Activated CD4-positive, alpha-beta T cell treated with anti-CD3 and anti-CD28 coated beads for 4 hours (primary cell): ENCODE measurements at places on chromosomes 2 and 18.
A peak's percentile ranks its signal among the peaks of the same experiment; 100 is the strongest.

DNA sequence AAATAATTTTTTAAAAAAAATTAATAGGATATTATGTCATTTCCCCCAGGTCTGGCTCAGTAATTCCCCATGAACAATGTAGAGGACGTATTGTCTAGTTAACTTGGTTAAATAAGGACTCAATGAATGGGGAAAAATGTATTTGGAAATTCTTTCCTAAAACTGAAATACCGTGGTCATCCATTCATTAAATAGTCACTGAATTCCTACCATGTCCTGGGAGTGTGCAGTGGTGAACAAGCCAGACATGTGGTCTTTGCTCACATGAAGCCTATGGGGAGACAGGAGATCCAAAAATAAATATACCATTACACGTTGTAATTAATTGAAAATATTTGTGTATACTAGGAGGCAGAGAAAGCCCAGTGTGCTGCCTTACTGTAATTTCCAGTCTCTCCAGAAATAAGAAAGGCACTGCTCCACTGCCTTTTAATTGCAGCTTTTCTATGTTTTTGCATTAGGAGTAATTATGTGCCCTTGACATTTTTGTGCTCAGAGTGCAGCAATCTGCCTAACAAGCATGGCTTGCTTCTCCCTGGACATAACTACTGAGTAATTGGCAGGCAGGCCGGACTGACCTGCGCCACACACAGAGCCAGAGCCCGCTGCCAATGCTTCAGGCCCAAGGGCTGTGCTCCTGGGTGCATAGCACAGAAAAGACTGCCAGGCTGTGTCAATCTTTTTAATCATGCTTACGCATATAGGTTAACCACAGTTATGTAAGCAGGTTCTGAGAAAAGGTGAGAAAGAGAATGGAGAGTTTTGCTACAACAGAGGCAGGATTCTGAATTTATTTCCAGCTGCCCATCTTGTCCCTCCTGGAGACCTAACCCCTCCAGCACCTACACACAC lies 22.2 kb upstream of the TTC39C start:
- peak; percentile 49 for DNase-seq

- no peak for DNase-seq
Measured at GRCh38 chr2:164657129-164657528, 35.8 kb upstream of the GRB14 start.

DNA sequence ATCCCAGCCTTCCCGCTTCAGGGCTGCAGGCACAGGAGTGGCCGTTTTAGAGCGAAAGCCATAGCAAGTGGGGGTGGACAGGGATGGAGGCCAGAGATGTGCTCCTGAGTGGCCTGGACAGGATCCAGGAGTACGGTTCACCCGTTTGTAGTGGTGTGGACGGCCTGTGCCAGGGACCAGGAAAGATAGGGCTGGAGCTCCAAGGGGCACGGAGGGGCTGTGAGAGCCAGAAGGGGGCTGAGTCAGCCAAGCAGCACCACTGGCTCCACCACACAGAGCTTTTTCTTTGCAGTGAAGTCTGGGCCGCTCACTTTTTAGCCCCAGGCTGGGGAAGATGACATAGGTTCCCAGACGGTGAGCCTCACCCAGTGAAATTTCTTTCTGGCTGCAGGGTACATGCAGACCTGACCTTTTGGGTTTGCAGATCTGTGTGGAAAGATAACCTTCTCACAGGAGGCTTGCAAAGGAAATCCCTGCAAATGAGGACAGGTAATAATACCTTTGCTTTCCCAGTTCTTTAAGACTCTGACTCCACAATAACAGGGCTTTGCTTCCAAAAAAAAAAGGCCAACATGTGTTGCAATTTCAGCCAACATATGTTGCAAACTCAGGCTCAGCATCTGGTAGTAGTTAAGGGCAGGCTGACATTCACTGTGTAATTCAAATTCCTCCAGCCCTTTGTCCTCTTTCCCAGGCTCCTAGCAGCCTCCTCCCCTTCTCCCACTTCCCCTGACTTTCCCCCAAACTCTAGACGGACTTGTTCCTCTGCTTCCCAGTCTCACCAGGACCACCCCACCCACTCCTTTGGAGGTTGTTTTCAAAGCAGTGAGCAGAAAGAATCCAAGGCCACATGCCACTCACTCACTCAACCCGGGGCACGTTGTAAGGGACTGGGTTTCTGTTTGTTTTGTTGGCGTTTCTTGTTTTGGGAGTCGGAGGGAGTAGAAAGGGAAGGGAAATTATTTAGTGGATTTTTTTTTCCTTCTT lies 20.3 kb upstream of the LAPTM4A start:
- DNase-seq = no peak

DNA sequence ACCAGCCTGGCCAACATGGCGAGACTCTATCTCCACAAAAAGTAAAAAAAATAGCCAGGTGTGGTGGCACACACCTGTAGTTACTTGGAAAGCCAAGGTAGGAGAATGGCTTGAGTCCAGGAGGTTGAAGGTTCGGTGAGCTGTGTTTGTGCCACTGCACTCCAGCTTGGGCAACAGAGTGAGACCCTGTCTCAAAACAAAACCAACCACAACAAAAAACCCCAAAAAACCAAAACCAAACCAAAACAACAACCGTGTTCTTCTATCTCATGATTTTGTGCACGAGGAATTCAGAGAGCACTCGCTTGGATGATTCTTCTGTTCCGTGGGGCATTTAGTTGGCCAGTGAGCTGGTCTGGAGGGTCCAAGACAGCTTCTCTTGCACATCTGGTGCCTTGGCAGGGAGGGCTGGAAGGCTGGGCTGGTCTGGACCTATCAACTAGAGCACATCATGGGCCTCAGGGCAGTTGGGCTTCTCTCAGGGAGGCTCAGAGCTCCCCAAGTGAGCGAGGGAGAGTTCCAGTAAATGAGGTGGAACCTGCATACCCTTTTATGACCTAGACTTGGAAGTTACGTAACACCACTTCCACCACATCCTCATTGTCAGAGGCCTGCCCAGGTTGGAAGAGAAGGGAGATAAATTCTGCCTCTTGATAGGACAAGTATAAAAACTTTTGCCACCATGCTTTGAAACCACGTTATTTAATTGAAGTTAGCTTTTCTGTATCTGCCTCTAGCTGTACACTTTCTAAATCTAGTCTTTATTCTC lies 25.2 kb downstream of the SIX2 start:
- no peak for DNase-seq

DNA sequence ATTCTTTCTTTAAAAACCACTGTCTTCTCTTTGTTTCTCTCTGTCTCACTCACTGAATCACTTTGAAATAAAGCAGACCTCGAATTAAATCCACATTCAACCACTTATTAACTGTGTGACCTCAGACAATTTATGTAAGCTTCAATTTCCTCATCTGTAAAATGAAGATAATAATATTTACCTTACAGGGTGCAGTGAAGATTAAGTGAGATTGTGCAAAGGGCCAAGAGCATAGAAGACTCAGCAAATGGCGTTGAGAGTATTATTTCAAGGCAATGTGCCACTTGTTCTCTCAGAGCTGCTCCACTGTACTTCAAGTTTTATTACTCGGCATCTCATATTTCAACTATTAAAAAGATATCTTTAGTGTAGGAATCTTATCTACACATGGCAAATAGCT lies 454.2 kb upstream of the HNRNPA3 start:
- DNase-seq = no peak

GRCh38 chr2:51624995-51625394 lies 593.1 kb upstream of the NRXN1 start:
- DNase-seq = no peak

GRCh38 chr2:207711750-207712530 lies 500 bp downstream of the CCNYL1 start:
- DNase-seq = peak; percentile 55

DNA sequence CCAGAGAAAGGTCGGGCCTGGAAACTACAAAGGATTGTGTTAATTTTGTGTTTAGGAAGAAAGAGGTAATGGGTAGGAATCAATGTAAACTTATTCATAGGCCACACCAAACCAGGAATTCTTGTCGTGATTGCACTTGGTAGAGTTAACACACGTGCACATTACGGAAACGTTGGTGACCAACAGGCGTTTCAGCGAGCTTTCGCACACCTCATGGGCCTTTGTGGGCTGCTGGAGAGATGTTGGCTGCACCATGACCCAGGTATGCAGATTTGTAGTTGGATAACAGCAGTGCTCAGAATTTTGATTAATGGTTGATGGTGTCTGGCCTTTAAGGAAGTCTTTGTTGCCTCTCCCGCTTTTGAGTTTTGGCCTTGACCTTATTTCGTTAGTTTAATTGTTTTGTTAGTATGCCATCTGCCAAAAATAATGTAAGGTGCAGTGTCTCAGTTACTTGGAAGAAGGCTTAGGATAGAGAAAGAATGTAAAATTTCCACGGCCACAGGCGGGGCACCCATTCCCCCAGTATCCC lies 1.9 kb downstream of the ZNF236 start:
- no peak for DNase-seq

DNA sequence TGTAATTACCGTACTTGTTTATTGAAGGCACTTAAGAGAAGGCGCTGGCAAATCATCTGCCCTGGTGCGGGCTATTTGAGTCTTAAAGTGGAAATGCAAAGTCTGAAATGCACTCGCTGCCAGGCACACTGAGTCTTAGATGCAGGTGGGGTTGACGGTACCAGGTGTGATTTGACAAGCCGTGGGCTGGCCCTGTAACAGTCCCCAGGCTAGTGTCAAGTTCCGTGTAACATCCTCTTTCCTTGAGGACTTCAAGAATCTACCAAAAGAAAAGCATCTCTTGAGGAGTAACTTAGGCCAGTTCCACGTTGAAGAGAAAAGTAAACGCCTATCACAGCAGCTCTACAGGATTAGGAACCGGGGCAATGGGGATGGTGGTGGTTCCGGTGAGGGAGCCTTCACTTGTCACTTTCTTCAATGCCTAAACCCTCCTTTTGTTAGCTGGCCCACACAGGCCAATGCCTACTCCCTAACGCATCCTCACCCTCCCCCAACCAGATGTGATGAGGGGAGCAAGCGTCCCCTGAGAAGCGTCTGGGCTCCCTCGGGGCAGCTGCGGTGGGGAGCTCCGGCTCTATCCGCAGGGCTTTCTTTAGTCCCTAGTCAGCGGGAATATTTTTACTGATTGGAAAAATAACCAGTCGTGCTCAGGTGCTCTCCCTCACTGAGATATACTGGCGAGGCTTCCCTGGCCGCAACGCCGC lies 1.5 kb upstream of the UGP2 start:
- DNase-seq = peak; percentile 8

- no peak for DNase-seq
Measured at GRCh38 chr2:4732560-4732959, 959.6 kb upstream of the SOX11 start.

- DNase-seq = no peak
Measured at GRCh38 chr2:206774871-206775270, 9.5 kb downstream of the FASTKD2 start.

- DNase-seq = no peak
Measured at GRCh38 chr2:94622113-94622618, 249.1 kb upstream of the TEKT4 start.

GRCh38 chr2:33000986-33001385 lies 54.2 kb downstream of the LTBP1 start:
- no peak for DNase-seq

DNA sequence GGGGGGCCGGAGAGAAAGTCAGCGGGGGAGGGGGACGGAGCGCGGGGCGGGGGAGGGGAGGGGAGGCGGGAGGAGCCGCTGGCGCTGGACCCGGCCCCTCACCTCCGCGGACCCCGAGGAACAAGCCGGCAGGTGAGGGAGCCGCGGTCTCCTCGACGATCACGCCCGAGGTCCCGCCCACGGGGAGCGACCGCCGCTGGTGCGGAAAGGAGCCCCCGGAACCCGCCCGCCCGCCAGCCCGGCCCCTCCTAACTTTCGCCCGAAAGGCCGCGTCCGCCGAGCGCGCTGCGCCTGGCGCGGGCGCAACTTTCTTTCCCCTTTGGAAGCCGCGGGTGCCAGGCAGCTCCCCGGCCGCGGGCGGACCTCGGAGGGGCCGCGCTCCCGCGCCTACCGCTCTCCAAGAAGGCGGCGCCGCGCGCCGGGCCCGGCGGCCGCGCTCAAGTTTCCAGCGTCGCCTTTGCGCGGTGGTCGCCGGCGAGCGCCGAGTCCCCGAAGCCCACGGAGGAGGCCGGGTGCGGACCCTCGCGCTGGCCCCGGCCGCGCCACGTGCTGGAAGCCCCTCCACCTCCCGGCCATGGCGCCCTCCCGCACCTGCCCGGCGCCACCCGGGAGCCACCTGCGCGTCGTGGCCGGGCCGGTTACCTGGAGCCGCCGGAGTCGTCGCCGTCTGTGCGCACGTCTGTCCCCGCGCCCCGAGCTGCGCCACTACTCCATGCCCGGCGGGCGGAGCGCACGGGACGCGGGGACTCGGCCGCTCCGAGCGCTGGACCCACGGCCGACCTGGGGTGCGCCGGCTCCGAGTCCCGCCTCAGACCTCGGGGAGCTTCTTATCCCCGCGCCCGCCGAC lies at the start of gene ALKAL2:
ALKAL2 (minus strand) TSS at position 181 of the 847 bp plus-strand sequence. CDS start 256 bp downstream, outside the sequence.
- no peak for DNase-seq

- DNase-seq = no peak
Measured at GRCh38 chr2:160209516-160209856, 9.4 kb upstream of the ITGB6 start.

- DNase-seq = no peak
Measured at GRCh38 chr2:212843409-212844199, 305.0 kb upstream of the ERBB4 start.

- no peak for DNase-seq
Measured at GRCh38 chr18:50720325-50720674, 99.5 kb downstream of the MRO start.

- DNase-seq = no peak
Measured at GRCh38 chr18:3626929-3627458, 177.0 kb downstream of the TGIF1 start.

GRCh38 chr2:152488075-152488474 lies 153.1 kb downstream of the FMNL2 start:
- no peak for DNase-seq

DNA sequence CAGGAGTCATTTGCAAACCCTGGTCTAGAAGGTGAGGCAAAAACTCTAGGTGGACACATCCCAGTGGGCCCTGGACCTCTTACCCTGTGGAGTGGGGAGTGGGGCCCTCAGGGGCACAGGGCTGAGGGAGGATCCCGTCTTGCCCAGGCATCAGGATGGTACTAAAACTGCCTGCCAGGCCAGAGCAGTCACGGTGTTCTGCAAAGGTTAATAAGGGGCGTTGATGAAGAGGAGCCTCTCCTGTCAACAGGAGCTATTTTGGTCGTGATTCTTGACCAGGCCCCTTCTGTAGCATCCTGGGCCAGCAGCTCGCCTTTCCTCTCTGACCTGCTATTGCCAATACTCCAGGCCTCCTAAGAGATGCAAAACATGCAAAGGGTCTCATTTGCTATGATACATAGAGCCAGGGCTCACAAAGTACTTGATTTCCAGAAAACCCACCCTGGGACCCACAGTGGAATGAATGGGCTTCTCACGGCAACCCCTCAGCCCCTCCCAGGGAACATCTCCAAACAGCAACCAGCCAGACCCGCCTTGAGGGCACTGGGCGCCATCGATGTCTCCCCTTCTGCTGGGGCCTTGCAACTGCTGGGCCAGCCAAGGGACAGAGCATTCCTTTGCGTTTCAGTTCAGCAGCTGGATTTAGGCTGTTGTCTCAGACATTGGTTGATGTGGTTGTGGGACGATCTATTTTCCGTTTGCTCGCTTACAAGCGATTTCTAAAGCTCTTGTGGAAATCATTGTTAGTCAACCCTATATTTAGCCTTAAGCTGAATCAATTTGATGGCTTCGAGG lies 111.1 kb downstream of the PDCL3 start:
- no peak for DNase-seq
